ENCODE measurements at places on chromosomes 7 and 10.

GRCh38 chr10:76935941-76936613 is 701.5 kb downstream of the KCNMA1 start:
- no peak for DNase-seq

GRCh38 chr10:4656576-4657194 is 169.3 kb upstream of the AKR1E2 start:
- DNase-seq: peak; percentile 47

DNA sequence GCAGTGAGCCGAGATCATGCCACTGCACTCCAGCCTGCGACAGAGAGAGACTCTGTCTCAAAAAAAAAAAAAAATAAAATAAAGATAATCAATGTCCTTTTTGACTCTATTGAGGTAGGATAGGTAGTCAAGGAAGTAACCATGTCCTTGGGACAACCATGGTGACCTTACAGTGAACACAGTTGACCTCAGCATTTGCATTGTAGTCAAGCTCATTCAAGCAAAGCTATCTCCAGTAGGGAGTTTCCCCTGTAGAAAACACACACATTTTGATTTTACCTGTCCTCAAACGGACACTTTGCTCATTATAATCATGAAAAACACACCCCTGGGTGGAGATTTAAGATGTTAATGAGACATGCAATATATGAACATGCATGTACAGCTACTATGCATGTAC is 171.7 kb downstream of the KIF20B start:
- no peak for DNase-seq

GRCh38 chr7:39681887-39682441 is 58.6 kb downstream of the RALA start:
- DNase-seq: no peak

DNA sequence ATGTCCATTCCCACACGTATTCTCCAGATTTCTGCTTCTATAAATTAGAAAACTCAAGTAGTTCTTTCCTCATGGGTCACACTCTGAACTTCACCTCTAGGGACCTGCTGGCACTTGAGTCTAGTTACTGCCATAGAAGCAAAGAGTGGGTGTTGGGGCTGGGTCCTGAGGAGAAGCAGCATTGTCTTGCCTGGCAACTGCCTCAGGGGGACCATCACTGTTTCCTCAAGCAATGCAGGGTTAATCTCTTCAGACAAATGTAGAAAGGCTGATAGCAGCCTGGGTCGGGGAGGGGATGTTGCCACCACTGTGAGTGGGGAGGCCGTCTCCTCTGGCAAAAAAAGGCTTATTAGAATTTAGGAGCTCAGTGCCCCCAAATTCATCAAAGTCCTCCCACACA is 20.2 kb upstream of the PAPSS2 start:
- DNase-seq: no peak

Measured in activated CD4-positive, alpha-beta T cell treated with anti-CD3 and anti-CD28 coated beads, Interleukin-2, amount 50 U/mL, for 1 hour (primary cell).